Activated T-helper 17 cell treated with anti-CD3 and anti-CD28 coated beads, Interleukin-2, amount 50 U/mL, for 72 hours (primary cell): ENCODE measurements at places on chromosomes 12 and 14. TPM values are rescaled to one million over a fixed set of nuclear protein-coding genes. Genes with fewer than 3 reads are reported as not detected.

DNA sequence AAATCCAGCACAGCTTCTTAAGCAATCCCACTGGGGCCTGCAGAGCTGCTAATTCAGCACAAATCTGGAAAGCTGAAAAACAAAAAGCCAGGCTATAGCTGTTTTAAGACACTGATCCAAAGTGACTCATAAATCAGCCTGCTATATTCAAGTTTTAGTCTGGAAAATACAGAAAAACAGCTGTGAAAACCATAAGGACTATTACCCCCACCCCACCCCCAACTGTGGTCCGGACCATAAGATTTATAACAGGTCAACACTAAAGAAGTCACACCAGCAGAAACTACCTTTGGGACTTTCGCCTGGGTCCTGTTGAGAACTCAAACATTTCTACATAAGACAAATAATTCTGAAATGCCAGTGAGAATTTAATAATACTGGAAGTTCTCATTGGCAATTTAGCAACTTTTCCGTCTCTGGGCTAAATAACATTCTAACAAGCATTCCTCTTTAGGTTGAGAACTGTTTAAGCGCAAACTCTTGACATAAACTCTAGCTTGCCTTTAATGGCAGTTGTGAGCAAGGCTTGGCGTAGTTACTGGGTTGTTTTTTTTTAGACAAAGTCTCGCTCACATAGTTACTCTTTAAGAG lies 3.3 kb downstream of the LRIG3 start:
- no peak for ATAC-seq
- no peaks in the 10 kb centered on the region for H3K36me3 ChIP-seq
- peaks cover 19% of the 10 kb centered on the region for H3K27me3 ChIP-seq
- no peak overlapping the region for H3K27ac ChIP-seq

- no peak for ATAC-seq
- no peak overlapping the region for H3K27ac ChIP-seq
- H3K4me3 ChIP-seq = no peak overlapping the region
- H3K4me1 ChIP-seq = no peaks in the 10 kb centered on the region
- H3K36me3 ChIP-seq = no peaks in the 10 kb centered on the region
Observed at GRCh38 chr14:67527756-67528155, 5.3 kb upstream of the PLEKHH1 start.

- H3K27me3 ChIP-seq = no peaks in the 10 kb centered on the region
- peaks cover 63% of the 10 kb centered on the region for H3K36me3 ChIP-seq
- peak overlapping the region; percentile 65 for H3K4me3 ChIP-seq
- H3K27ac ChIP-seq = peak overlapping the region; percentile 87
- ATAC-seq = no peak
- H3K4me1 ChIP-seq = peaks cover 62% of the 10 kb centered on the region
Observed at GRCh38 chr14:101877766-101878165, 86.6 kb upstream of the DYNC1H1 start.

DNA sequence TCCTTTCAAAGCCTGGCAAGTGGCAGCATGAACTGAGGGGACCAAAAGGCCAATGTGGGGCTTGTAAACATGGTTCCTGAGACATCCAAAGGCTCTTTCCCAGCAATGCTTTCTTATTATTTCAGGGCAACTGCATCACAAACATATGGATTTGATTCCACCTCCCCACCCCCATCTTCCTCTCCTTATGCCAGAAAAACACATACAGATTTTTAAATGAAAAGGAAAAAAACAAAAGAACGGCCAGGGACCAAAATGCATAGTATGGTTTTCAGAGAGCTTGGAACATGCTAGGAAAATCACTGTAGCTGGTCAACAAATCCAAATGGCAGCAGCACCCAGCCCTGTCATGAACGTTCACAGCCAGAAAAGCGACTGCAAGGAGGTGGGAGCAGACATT lies 167.6 kb downstream of the ANO2 start:
- H3K27me3 ChIP-seq = peaks cover 24% of the 10 kb centered on the region
- H3K4me3 ChIP-seq = no peak overlapping the region
- H3K4me1 ChIP-seq = no peaks in the 10 kb centered on the region

DNA sequence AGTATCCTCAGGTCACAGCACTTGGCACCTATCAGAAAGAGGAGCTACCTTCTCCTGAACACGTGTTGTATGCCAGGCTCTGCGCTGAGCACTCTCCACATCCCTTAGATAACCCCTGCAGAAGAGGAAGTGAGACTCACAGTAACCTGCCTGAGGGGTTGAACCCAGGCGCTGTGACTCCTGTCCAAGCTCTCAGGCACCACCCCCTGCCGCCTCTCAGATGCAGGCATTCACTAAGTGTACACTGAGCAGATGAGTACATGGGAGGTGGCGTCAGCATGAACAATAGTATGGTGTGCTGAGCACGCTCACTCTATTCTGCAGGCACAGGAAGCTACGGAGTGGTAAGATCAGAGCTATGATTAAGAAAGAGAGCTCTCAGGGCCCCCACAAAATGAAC lies 21.0 kb upstream of the RIC8B start:
- peaks cover 15% of the 10 kb centered on the region for H3K4me1 ChIP-seq
- peak; percentile 98 for ATAC-seq
- H3K27me3 ChIP-seq = no peaks in the 10 kb centered on the region
- H3K36me3 ChIP-seq = no peaks in the 10 kb centered on the region
- H3K4me3 ChIP-seq = peak overlapping the region; percentile 68
- peak overlapping the region; percentile 80 for H3K27ac ChIP-seq

- H3K27ac ChIP-seq = no peak overlapping the region
- H3K36me3 ChIP-seq = no peaks in the 10 kb centered on the region
- H3K4me1 ChIP-seq = no peaks in the 10 kb centered on the region
- H3K27me3 ChIP-seq = peaks cover 20% of the 10 kb centered on the region
Observed at GRCh38 chr14:101481557-101481956, 79.7 kb upstream of the DIO3 start.

- no peak overlapping the region for H3K27ac ChIP-seq
- peaks cover 9% of the 10 kb centered on the region for H3K36me3 ChIP-seq
- H3K4me1 ChIP-seq = peaks cover 8% of the 10 kb centered on the region
- no peak for ATAC-seq
- H3K4me3 ChIP-seq = no peak overlapping the region
- H3K27me3 ChIP-seq = no peaks in the 10 kb centered on the region
Observed at GRCh38 chr14:89476354-89476896, 59.4 kb upstream of the FOXN3 start.

The SDR9C7 gene
- not detected for total RNA-seq

The MAP1LC3B2 gene
- 0.90 TPM for total RNA-seq

The DCN gene
- total RNA-seq = not detected

The NRL gene
- 2.5 TPM for total RNA-seq

The IKBIP gene
- 36.5 TPM for total RNA-seq

The FOXM1 gene
- 73.8 TPM for total RNA-seq

The IL23A gene
- total RNA-seq = 9.8 TPM

The ZDHHC22 gene
- total RNA-seq = not detected

The ASCL1 gene
- total RNA-seq = not detected
